ENCODE measurements at places on chromosomes 7 and 10.

- no peak for DNase-seq
Observed at GRCh38 chr10:17866346-17866745, 57.2 kb downstream of the MRC1 start.

GRCh38 chr10:125340903-125341302, 180.5 kb upstream of the CTBP2 start:
- no peak for DNase-seq

DNA sequence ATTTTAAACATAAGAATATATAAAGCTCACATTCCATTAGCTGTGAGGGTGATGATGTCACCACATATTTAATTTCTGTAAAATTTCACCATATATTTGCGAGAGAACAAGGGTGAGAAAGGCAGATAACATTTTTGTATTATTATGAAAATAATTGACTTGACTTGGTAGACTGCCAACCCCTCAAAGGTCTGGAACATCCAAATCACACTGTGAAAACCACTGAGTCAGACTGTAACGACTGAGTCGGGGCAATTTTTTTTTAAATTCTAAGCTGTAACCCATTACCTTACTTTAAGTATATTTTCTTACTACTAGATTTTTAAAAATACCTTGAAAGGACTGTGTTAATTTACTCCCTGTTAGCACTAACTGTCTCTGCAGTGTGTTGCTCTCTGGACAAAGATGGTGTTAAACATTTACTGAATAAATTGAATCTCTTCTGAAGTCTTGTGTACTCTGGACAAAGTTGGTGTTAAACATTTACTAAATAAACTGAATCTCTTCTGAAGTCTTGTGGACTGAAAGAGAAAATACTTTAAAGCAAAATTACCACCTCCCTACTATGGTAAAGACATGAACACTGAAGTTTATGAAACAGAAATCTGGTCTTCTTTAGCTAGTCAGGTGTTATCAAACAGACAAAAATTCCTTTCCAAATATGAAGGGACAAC, 14.1 kb downstream of the PDZD8 start:
- no peak for DNase-seq

DNA sequence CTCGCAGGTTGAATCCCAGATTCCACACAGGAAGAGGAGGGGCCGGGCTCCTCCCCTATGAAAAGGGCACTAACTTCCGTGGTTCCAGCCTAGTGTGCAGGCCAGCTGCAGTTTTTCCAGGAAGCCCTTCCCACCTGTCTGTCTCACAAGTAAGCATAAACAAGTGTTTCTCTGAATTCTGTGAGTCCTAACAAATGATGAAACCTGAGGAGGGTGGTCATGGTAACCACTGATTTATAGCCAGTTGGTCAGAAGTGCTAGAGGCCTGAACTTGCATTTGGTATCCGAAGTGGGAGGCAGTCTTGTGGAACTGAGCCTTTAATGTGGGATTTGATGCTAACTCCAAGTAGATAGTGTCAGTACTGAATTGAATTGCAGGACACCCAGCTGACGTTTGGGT, 54.7 kb upstream of the STEAP4 start:
- no peak for DNase-seq

DNA sequence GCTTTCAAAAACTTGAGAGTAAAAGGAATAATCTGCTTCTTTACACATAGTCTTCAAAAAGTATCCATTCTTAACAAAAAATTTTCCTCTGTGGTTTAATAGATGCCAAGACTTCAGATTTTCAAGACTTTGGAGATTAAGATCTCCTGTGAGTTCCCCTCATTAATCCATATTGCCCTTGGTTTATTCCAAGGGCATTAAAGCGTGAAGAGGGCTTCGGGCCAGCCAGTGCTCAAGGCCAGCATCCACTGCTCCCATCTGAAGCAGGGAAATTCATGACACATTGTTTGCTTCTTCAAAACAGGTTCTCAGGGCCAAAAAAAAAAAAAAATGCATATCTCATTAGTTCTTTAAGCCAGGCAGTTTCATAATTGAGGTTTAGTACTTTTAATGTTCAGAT, 137.3 kb upstream of the RHOBTB1 start:
- DNase-seq = no peak

DNA sequence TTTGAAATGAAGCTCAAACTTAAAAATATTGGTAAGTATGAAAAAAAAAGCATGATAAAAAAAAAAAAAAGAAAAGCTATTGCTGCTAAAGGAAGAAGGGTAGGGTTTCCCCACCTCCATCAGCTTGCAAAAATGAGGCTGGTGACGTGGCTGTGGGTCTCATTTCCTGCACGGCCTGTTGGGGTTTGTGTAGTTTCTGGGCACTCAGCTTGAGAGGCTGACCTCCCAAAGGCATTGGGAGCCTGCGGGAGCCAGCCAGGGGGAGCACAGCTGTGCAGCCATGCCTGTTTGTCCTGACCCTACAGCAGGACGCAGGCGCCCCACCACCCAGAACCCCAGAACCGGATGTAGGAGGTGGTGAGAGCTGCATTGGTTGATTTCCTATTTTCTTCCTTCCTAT, 48.8 kb upstream of the CARD11 start:
- peak; percentile 53 for DNase-seq

- DNase-seq = no peak
Observed at GRCh38 chr7:130970696-130971095, 236.7 kb upstream of the KLF14 start.

DNA sequence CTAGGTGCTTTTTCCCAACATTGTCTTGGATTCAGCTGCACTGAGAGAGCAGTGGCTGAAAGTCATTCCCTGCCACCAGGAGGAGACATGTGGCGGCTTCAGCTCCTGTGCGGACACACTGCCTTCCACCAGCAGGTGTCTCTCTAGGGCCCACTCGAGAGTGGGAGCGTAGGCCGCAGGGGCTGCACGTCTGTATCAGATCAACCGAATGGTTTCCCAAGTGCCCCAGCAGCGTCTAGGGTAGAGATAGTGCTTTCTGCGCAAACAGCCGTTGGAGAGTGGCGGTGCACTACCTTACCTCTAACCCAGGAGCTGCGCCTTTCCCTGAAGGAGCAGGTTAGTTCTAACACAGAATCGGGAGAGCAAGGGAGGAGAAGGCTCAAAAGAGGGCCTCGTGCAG, 31.7 kb downstream of the PAPOLB start:
- DNase-seq = peak; percentile 12

- no peak for DNase-seq
Observed at GRCh38 chr10:77016855-77017254, 620.8 kb downstream of the KCNMA1 start.

DNA sequence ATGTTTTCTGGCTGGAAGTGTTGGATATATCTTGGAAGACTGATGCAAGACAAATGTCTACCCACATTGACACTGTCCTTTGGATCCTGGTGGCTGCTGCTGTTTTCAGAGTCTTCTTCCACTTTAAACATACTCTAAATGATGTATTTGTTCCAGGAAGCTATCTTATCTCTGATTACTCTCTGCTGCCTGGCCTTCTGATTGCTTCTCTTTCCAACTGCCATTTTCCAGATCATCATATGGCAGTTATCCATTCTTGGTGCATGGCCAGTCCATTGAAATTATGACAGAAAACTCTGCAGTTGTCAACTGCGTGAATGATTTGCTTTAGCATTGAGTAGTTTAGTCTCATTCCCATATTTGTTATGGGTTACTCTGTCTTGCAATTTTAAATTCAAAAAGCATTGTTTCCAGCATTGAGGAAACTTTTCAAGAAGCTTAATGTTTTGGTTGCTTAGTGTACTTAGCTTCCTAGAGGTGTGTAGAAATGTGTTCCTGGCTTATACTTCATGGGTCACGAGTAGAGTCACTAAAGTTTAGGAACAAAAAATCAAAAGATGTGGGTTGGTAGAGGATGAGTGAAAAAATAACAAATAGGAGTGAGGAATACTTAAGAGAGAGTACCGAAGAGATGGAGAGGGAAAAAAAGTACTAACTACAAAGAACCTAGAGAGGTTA, 268.3 kb upstream of the MTPN start:
- no peak for DNase-seq

GRCh38 chr10:32937911-32938424, 20.1 kb downstream of the ITGB1 start:
- DNase-seq = no peak

- DNase-seq = no peak
Observed at GRCh38 chr7:140019172-140019571, 43.6 kb downstream of the PARP12 start.

DNA sequence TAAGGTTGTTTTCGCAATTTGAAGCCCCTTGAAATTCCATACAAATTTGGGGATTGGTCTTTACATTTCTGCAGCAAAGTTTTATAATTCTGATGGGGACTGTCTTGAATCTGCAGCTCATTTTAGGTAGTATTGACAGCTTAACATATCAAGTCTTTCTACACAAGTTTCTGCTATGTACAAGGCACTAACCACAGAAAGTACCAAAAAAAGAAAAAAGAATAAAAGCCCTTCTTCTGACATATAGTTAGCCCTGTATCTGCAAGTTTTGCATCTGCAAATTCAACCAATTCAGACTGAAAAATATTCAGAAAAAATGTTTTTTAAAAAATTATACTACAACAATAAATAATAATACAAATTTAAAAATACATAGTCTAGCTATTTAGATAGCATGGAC, 15.3 kb downstream of the POT1 start:
- no peak for DNase-seq

DNA sequence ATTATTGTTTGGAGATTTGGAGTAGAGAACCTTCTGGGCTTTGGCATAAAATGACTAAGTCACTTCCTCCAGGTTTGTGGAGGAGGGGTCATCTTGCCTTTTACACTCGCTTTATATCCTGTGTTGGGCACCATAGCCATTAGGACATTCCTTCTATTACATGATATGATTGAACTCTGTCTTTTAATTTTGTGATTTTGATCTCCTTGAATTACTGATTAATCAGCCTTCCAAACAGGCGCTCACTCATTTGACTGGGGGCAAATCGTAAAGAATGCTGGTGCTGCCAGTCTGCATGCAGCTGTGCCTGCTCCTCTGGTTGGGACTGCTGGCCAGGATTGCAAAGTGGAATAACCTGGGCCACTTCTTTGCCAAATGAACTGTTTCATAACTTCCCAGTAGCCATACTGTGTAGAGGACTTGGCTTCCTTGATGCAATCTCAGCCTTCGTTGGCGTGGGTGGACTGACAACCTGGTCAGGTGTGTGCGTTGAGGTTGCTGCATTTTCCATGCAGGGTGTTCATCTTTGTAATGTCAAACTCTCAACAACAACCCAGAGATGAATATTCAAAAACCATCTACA, 65.9 kb upstream of the RAB11FIP2 start:
- DNase-seq = no peak

- no peak for DNase-seq
Observed at GRCh38 chr10:60883187-60883586, 60.8 kb downstream of the RHOBTB1 start.

DNA sequence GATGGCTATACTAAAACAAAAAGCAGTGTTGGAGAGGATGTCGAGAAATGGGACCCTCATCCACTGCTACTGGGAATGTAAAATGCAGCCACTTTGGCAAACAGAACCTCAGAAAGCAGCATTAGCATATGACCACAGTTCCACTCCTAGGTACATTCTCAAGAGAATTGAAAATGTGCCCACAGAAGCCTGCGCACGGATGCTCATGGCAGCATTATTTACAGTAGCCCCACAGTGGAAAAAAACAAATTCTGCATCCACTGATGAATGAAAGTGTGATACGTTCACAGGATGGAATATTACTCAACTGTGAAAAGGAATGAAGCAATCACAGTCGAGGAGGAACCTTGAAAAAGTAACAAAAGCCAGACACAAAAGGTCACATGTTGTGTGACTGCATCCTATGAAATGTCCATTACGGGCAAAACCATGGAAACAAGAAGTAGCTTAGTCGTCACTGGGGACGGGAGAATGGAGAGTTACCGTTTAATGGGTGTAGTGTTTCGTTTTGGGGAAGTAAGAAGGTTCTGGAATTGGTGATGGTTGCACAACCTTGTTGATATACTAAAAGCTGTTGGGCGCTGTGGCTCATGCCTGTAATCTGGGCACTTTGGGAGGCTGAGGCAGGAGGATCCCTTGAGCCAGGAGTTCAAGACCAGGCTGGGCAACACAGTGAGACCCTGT, 2.5 kb upstream of the UPK3B start:
- DNase-seq = no peak

DNA sequence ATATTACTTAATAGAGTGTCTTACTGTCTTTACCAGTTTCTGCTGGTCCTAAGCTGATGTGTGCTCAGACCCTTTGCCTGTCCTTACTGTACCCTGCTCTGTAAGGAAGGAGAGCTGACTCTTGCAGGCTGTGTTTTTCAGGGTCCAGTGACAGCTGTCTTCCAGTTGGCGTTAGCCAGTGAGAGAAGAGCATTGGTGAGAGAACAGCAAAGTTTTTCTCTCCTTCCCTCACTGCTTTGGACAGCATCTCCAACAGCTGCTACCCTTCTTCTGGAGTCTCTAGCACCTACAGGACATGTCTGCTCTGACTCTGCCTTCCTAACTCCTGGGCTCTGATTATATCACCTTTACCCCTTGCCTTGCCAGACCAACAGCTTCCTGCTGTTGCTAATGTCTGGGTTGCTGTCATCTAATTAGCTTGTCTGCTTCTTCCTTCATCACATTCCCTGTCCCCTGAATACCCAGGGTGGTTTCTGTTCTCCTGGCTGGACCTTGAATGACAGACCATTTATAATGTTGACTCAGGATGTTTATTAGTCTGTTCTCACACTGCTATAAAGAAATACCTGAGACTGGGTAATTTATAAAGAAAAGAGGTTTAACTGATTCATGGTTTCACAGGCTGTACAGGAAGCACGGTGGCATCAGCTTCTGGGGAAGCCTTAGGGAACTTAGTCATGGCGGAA, 23.5 kb upstream of the PANK1 start:
- no peak for DNase-seq

DNA sequence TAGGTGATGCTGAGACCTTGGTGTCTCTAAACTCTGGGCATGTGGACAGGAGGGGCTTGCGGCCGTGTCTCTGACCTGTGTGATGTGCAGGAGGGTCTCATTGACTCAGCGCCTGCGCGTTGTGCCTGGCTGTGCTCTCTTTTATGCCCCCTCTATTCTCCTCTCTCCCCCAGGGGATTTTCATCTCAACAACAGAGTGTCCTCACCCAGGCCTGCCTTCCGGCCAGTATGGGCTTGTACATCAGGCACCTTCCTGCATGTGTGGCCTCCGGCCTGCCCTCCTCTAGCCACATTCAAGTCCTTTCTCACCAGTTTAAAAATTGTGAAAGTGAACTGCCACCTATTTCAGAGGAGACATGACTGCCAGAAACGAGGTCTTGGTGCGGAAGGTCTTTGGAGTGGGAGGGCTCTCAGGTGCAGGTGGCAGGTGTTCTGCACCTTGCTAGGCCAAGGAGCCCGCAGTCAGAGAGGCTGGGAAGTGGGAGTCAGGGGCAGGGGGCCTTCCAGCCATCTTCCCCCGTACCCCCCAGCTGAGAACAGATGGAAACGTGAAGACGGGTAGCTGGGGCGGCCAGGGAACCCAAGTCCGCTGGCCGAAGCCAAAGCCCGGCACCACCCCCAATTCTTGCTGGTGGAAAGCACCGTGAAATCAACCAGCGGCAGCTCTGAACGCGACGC, 531 bp upstream of the INTS15 start:
- no peak for DNase-seq

GRCh38 chr7:25132430-25132829, 7.4 kb upstream of the CYCS start:
- DNase-seq = no peak

DNA sequence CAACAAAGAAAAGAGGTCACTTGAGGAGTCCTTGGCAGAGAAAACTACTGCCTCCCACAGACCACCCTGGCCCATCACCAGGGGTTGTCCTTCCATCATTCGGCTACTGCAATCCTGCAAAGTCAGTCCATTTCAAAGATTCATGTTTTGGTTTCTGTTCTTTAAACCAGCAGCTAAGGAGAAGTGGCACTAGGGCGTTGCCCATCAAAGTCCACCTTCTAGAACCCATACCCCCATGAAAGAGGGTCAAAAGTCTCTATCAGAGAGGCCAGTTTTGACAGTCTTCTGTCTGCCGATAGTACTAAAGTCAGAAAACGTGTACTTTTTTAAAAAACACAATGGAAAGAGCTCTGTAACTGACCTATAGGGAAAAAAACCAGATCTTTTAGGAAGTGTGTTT, 14.4 kb downstream of the CCDC6 start:
- no peak for DNase-seq
